ENCODE measurements at places on chromosomes 1 and 21. TPM values are rescaled to one million over a fixed set of nuclear protein-coding genes. Genes with fewer than 3 reads are reported as not detected.

DNA sequence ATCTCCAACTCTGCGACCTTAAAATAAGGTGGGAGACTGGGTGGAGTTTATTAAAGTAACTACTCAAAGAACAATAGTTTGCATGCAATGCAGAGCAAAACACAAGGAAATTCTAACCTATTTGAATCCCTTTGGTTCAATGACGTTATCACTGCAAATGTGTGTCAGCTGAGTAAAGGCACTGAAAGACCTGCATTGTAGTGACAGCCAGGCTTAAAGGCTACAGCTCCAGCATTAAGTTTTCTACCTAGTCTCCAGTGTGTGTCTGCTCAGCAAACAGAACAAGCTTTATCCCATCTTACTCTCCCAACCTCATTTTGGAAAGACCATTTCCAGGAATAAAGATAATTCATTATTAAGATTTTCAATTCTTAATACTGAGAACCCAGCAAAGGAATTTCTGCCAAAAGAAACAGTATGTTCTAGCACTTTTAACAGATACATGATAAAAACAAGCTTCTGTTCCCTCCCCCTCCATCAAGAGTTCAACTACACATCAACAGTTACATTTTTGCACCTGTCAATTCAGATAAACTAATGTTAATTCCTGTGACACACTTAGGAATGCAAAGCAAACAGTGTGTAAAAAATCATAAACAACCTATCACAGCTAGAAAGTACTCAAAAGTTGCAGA is 14.2 kb downstream of the PTP4A2 start:
- DNase-seq = no peak

DNA sequence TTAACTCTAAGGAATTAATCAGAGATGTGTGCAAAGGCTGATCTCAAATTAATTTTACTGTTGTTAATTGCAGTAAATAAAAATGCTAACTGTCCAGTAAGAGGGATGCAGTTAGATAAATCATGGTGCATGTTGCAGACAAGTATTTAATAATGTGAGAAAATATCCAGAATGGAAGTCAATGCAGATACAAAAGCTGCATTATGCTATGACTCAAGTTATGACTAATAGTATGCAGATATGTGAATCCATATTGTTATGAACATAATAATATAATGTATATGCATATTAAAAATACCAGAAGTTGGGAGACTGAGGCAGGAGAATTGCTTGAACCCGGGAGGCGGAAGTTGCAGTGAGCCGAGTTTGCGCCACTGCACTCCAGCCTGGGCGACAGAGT is 21.4 kb downstream of the RNASEL start:
- DNase-seq = no peak

- DNase-seq = no peak
These were observed 511 bp downstream of the ZNF683 start for GRCh38 chr1:26372039-26372438.

- DNase-seq = no peak
These were observed 999.8 kb upstream of the NCAM2 start for GRCh38 chr21:19998453-19998852.

- DNase-seq = no peak
These were observed 86.3 kb downstream of the RERE start for GRCh38 chr1:8731162-8731561.

GRCh38 chr1:228835456-228835855 is 100.2 kb downstream of the RHOU start:
- no peak for DNase-seq

GRCh38 chr1:21703318-21703963 is 34.3 kb upstream of the RAP1GAP start:
- DNase-seq = peak; percentile 21

DNA sequence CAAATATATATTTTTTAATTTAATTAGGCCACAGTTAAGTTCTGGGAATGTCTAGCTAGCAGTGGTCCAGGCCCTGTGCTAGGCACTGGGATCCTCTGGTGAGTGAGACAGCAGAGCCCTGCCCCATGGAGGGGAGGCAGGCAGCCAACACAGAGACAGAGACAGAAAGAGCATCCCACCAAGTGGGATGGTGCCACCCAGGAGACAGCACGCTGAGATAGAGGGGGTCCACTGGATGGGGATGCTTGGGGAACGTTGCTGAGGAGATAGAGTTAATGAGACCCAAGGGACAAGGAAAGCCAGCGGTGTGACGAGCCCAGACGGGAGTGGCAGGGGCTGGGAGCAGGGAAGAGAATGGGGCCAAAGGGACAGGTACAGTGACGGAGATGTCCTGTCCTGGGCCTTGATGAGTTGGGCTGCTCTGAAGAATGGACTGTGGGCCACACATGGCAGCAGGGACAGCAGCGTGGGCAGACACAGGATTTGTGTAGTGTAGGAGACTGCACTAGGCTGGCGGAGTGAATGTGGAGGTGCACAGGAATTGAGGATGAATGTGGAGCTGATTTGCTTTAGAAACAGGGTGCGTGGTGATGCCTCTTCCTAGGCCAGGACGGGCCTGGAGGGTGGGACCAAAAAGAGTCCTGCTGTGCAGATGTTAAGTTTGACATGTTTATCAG is 22.8 kb downstream of the RAB4A start:
- no peak for DNase-seq

DNA sequence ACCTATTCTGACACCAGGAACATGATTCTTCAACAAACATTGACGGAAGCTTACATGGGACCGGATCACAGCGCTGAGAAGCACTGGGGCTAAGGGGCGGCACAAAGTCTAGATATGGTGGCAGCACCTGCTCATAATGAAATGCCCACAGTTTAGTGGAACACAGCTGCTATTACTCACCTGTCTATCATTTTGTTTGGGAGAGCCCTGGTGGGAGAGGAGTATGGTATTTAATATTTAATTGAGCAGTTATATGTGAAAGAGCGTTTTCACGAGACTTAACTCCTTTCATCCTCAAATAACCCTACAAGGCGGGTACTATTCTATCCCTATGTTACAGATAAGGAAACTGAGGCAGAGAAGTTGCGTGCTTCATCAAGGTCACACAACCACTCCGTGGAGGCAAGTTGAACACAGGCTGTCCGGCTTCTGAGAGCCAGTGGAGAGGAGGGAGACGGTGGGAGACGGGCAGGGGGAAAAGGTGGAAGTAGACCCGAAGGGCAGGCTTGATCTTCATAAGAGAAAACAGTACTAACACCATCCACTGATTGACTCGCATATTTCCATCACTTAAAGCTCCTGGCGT is 790 bp upstream of the TSNAX start:
- no peak for DNase-seq

DNA sequence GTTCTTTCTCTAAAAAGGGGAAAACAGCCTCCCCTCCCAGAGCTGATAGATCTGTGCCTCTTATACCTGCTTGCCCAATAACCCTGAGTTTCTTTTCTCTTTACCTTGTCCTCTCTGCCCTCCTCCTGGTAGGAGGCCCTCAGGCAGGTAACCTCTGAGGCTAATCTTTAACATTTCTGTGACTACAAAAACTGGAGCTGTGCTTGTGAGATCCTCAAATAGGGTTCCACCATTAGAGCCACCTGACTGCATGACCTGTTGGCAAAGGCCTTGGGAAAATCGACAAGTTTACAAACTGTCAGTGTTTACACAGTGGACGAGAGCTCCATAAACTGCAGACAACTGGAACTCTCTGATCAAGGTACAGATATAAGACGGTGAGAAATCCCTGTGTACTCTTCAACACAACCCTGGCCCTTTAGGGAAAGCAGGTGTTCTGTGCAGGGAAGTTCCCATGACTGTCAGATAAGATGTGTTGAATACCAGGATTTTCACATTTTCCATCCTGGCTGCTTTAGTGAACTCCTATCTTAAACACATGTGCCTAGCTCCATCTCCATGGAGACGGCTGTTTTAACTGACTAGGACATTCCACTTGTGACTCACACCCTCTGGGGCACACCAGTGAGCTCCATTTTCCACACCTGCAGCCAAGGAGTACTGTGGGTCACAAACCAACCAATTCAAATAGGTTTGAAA is 38.3 kb downstream of the ECE1 start:
- no peak for DNase-seq

DNA sequence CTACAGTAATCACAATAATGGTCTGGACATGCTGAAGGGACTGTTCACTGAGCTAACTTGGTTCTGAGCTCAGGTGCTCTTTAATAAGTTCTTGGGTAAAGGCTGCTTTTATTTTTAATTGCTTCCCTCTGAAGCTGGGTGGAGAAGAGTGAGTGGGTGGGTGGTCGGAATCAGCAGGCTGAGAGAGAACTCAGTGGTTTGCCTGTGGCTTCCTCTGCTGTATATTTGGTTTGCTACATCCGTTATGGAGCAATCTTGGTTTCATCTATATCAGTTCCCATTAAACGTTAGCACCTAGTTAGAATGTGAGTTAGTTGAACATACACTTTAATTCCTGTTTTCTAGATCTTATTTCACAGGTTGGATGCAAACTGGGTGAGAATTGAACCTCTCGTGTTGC is 23.3 kb downstream of the CNIH4 start:
- no peak for DNase-seq

DNA sequence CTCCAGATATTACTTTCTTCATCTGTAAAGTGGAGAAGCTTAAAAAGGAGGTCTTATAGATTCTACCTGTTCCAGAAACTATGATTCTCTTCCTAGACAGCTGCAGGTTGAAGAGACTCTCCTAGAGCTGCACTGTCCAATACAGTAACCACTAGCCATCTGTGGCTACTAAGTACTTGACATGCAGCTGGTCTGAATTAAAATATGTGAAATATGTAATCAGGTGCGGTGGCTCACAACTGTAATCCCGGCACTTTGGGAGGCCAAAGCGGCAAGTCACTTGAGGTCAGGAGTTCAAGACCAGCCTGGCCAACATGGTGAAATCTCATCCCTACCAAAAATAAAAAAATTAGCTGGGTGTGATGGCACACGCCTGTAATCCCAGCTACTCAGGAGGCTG is 15.8 kb downstream of the APP start:
- DNase-seq = no peak

DNA sequence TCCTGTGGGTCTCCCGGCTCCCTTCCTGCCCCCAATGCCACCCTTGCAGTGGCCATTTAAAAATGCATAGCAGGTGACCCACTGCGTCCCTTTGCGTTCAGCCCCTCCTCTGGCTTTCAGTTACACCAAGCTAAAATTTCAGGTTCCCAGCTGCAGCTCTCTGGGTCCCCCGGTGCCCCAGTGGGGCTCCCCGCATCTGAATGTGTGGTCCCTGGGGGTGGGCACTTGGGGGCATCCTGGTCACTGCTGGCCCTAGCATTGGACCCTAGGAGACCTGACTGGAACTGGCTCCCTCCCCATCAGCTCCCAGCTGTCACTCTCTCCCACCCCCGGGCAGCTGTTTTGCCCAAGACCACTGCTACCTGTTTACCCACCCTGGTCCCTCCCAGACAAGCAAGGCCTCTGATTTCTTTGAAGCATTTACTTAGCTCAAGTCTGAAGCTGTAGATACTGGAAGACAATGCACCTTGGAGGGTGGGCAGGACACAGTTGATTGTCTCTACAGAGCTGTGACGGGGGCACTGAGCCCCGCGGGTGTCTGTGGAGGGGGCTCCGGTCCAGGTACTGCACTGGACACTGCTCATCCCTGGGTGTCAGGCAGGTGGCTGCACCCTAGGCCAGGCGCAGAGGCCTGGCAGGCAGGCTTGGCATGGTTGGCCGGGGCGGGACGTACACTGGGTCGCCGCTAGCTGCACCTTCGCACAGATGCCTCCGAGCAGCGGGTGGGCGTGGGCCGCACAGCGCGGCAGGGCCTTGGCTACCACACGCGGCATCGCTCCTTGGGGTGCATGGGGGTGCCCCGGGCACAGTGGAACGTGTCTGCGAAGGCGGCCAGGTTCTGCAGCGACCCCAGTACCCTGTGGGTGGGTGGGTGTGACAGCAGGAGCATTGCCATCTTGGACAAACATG is 3.9 kb downstream of the PRXL2B start:
- DNase-seq = peak; percentile 38

- DNase-seq = no peak
These were observed 129.8 kb downstream of the S1PR1 start for GRCh38 chr1:101366513-101367215.

- DNase-seq = no peak
These were observed 5.7 kb upstream of the MATN1 start for GRCh38 chr1:30728832-30729638.

DNA sequence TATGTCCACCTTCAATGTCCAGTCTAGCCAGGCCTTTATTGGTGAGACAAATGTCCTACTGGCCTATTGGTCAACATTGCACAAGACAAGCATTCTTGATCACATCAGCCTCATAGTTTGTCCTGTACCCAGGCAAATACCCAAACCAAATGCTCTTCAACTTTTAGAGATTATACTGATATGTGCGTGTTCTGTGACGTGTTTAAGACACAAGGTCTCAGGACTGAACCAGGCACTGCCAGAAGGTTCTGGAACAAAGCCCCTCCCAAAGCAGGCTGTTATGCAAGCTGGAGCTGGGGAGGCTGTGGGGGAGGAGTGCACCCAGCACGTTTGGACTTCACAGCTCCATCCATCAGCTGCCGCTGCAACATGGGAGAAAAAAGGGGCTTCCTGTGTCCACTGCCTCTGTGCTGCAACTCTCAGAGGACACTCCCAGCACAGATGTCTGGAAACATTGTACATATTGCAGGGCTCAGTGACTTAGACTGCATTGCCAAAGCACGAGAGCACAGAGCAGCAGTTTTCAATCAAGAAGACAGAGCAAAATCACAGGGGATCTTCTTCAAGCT is 45.9 kb downstream of the NID1 start:
- peak; percentile 42 for DNase-seq

GRCh38 chr1:17397910-17398695 is 26.1 kb downstream of the PADI6 start:
- no peak for DNase-seq

DNA sequence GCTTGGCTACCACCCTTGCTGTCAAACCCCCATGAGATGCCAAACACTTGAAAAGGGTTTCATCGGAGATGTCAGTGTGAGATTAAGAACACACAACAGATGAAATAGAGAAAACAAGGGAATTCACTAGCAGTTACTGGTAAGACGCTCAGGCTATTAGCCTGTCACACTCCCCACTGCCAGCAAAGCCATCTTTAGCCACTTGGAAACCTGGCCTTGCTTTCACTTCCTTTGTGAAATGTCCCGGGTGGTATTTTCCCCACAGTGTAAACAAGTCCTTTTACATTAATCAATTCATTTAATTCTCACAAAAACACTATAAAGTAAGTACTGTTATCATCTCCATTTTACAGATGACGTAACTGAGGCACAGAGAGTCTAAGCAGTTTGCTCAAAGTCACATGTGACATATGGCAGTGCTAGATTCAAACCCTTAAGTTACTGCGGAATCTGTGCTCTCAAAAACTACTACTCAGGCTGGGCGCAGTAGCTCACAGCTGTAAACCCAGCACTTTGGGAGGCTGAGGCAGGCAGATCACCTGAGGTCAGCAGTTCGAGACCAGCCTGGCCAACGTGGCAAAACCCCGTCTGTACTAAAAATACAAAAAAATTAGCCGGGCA is 32.7 kb upstream of the KHDRBS1 start:
- DNase-seq = no peak

The TRIM62 gene
- polyA plus RNA-seq = 3.2 TPM

The DNALI1 gene
- polyA plus RNA-seq = 46.4 TPM

The PLPPR4 gene
- 0.45 TPM for polyA plus RNA-seq

The SCAF4 gene
- 7.4 TPM for polyA plus RNA-seq

The KRTAP19-2 gene
- not detected for polyA plus RNA-seq

The CBS gene
- polyA plus RNA-seq = 6.4 TPM

The DDR2 gene
- polyA plus RNA-seq = 3.9 TPM

All from kidney (tissue), 22 donors.